NCI-H510A (cell line): ENCODE measurements at places on chromosomes 16 and 17.

DNA sequence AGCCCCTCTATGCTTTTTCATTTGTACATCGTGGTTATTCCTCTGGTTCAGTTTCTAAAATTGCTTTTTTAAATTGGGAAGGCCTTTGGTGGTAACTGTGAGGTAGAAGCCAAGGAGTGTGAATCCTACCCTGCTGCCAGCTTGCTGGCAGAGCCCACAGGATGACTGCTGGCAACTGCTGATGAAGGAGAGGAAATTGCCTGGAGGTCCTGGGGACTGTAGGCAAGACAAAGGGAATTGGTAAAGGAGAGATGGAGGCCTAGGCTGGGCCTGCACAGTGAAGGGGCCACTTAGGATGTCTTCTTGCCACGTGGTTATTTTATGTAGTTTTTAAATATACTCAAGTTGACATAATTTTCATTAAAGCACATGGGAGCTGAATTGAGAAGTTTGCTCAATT is 15.8 kb downstream of the C17orf58 start:
- DNase-seq = no peak

DNA sequence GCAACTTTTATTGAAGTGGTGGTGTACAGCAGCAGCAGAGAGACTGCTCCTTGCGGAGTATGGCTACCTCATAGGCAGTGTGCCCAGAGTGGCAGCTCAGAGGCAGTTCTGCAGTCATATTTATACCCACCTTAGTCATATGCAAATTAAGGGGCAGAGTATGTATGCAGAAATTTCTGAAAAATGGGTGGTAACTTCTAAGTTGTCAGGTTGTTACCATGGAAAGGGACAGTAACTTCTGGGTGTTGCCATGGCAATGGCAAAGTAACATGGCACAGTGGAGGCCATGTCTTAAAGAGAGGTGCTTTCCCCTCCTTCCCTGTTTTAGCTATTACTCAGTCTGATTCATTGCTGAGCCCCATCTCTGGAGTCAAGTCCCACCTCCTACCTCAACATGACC is 53.4 kb downstream of the MEOX1 start:
- DNase-seq = no peak

DNA sequence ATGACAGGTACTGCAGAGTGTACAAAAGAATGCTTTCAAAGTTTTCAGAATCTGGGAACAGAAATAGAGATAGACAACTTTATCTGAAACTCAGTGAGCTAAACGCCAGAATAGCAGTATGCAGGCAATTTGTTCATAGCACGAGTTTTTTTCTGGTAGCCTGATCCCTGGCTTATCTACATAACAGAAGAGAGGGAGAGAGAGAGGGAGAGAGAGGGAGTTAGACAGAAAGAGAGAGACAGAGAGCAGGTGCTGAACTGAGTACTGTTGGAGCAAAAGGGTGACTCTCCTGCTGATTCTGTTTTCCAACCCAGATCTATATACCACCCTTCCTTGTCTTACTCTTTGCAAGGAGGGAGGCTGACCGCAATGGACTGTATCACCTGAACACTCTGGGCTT is 388.0 kb upstream of the CA10 start:
- no peak for DNase-seq

DNA sequence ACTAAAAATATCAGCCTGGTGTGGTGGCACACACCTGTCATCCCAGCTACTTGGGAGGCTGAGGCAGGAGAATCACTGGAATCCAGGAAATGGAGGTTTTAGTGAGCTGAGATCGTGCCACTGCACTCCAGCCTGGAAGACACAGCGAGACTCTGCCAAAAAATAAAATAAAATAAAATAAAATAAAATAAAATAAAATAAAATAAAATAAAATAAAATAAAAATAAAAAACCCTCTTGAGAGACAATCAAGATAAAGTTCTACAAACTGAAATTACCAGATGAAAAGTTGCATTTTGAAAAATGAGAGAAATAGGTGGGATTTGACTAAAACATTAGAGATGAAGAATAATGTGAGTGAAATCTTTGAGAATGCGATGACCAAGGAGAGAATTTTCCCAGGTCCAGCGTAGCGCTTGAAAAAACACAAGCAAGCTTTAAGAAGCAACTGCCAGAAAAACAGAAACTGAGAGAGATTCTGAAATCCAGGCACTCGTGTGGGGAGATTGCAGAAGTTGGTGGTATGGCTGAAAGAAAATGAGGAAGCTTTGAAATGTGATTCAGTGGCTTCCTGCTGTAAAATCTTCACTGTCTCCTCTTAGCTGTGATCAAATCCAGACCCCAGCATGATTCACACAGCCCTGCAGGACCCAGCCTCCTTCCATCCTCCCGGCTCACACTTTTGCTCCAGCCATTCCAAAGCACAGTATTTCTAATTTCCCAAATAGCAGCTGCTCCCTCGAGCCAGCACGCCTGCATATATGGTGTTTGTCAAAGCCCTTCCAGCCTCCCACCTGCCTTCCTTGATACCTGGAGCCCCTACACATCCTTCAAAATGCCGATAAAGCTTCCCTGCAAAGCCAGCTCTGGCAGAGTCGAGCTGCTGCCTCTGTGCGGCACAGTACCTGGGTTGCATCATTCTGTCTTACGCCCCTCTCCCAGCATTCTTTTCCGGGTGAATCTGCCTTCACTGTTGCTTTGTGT is 8.2 kb upstream of the CD300E start:
- peak; percentile 21 for DNase-seq

DNA sequence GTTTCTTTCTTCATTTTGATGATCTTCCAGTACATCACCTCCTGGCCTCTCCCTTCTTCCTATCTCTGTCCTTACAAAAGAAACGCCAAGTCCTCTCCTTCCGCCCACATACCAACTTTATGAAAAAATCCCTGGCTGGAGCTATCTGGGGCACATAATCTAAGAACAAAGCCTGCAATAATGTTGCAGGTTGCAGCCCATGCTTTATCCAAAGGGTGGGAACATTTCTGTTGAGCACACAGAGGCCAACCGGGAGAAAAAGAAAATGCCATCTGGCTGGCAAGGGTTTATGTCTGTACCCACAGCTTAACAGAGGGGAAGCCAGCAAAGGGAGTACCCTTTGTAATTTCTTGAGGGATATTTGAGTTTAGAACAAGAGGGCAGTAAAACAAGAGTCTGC is 409.6 kb downstream of the SOX9 start:
- no peak for DNase-seq

DNA sequence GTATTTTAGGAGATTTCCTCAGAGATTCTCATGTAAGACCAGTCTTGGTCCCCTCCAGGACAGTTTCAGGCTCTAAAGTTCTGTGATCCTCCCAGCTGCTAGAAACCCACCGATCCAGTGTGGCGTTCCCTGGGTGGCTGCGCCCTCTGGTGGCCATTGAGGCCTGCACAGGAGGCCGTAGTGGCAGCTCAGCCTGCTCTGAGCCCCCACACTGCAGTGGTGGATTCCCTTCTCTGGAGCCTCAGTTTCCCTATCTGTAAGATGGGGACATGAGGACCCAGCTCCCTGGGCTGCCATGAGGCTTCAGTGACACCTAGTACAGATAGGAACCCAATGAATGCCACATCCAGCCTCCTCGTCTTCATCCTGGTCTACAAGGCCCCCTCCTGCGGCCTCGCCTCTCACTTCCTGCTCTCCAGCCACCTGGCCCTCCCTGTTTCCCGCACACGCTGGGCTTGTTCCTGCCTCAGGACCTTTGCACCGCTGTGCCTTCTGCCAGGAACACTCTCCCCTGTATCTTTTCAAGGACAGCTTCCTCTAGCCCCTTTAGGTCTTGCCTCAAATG is 16.5 kb downstream of the CCDC102A start:
- no peak for DNase-seq

GRCh38 chr17:2736956-2737355 is 12.5 kb downstream of the CCDC92B start:
- no peak for DNase-seq

- no peak for DNase-seq
Observed at GRCh38 chr16:85888405-85889331, 10.3 kb upstream of the IRF8 start.

DNA sequence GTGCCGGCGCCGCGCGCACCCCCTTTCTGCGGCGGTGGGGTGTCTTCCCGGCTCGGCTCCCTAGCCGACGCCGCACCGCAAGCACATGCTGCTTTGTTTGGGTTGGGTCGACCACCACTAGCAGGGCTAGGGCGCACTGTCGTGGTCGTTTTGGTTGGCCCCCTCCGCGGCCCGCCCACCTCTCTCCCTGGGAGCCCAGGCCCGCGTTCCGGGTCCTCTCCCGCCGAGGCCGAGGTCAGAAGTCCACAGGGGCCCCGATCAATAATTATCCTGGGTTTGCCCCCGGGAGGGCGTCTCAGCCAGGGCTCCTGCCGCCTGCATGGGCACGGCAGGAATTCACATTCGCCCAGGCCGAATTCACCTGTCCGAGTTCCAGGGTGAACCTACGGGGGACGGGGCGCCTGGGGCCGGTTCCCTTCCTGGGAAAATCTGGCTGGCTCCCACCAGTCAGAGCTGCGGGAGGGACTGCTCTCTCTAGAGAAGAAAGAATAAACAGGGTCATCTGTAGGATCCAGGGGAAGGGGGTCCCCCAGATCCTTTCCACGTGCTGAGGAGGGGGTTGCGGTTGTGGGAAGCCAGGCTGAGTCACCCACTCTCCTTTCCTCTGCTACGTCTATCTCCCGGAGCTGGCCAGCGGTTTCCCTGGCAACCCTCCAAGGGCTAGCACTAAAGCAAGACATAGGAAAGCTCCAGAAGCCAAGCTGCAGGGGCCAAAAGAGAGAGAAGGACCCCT is 584 bp upstream of the STAT5B start:
- DNase-seq = peak; percentile 30

DNA sequence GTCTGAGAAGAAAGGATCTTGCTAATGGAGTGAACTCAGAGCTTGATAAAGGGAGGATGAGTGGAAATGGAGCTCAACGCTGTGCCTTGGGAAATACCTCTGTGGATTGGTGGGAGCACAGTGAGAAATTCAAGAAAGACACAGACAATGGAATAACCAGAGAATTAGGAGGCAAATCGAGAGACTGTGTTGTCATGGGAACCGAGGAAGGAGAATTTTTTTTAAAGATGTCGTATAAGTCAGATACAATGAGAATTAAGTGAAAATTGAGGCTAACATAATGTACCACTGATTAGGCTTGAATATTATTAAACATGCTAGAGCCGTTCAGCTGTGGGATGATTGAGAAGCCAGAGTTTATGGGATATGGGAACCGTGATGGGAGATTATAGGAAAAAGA is 134.2 kb downstream of the PRKCA start:
- DNase-seq = no peak

GRCh38 chr17:55303701-55304145 is 39.0 kb downstream of the HLF start:
- no peak for DNase-seq

DNA sequence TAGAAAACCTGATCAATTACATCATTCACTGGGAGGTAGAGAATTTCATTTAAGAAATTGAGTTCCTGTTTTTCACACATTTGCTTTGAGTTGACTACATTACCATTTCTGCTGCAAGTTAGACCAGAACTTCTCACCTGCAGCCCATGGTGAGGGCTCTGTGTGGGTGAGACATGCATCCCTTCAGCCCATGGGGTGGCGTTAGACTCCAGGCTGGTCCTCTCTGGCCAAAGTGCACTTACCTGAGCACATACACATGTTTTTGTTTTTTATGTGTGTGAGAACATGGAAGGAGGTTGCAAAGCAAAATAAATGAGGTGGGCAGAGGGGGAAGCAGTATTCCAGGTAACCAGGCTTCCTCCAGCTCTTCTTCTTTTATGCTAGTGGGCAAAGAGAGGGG is 470.2 kb downstream of the PMP22 start:
- DNase-seq = no peak

- DNase-seq = no peak
Observed at GRCh38 chr16:69241926-69242325, 55.0 kb downstream of the SNTB2 start.

- no peak for DNase-seq
Observed at GRCh38 chr16:12252616-12253015, 276.1 kb downstream of the SNX29 start.

DNA sequence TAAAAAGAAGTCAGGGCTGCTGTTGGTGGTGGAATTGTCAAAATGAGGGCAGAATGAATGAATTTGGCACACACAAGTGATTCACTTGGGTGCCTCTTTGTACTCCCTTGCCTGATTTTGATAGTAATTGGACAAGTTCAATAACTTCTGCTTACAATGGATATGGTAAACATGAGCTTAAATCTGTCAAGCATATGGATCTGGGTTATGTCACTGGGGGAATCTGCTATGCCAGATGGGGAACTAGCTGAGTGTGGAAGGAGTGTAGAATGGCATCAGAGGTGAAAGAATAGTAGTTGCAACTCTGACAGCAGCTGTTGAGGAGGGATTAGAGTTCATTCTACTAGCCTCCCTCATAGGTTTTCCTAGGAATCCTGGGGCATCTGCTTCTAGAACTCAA is 724.2 kb upstream of the CDH8 start:
- no peak for DNase-seq

GRCh38 chr17:73683771-73684170 is 39.5 kb upstream of the SDK2 start:
- no peak for DNase-seq

DNA sequence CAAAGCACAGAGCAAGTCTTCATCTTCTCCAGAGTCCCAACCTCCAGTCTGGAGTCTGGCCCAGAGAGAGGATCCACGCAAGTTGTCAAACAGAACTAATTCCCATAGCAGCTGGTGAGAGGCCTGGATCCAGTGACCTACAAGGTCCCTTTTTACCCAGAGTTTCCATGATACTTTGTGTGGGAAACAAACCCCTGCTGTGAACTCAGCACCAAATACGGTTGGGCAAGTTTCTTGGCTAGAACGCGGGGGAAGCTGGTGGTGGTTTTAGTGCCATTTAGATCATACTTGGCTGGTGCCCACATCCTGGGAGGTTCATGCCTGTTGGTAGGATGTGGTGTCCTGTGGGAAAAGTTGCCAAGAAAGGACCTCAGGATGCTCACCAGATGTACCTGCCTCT is 18.1 kb downstream of the TMC7 start:
- no peak for DNase-seq

- DNase-seq = no peak
Observed at GRCh38 chr16:19559242-19559910, 3.9 kb downstream of the VPS35L start.

- DNase-seq = no peak
Observed at GRCh38 chr17:64085650-64086005, 44.3 kb downstream of the ERN1 start.

DNA sequence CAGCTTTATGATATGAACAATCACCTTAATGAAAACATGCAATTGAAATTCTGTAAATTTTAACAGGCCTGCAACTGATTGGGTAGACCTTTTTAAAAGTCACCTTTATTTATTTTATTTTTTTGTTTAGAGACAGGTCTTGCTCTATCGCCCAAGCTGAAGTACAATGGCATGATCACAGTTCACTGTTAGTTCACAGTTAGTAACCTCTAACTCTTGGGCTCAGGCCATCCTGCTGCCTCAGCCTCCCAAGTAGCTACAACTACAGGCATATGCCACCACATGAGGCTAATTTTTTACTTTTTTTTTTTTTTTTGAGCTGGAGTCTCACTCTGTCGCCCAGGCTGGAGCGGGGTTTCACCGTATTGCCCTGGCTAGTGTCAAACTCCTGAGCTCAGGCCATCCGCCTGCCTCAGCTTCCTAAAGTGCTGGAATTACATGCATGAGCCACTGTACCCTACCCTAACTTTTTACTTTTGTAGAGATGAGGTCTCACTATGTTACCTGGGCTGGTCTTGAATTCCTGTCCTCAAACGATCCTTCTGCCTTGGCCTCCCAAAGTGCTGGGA is 28.0 kb downstream of the AP1G1 start:
- no peak for DNase-seq

- no peak for DNase-seq
Observed at GRCh38 chr16:84048871-84049270, 6.3 kb upstream of the SLC38A8 start.
